ENCODE measurements at places on chromosomes 2 and 18.

DNA sequence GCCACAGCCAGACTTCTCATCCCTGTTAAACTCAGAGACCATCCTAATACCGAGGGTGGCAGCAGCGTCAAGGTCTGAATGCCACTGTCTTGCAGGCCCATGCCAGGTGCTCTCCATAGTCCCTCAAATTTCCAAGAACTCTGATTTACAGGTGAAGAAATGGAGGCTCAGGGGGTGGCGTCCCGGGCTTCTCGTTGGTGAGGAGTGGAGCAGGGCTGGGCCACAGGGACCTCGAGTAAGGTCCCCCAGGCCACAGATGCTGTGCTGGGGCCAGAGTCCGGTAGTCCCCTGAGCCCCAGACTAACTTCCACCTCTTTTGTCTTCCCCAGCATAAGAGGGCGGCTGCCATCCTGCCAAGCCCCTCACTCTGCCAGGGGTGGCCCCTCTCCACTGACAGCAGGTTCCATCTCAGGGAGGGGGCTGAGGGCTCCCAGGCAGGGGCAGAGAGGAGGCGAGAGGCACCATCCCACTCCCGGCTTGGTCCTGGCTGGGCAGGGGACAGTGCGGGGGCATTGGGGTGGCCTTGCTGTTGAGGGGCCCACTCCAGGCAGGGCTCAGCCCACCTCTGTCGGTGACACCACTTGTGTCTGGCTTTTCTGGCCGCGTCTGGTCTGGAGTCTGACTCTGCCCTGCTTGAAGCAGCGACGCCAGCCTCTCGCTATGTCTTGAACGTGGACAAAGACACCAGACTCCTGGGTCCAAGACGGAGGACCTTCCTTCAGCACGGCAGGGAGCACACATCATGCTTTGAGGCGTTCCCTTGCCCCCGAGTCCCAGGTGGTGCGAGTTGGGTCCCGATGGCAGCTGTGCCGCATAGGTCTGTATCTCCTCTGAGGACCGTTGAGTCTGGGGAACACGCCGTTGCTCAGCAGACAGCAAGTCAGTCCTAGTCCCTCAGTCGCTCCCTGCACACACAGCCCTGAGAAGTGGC lies 15.9 kb upstream of the KLHL30 start:
- DNase-seq, result no peak

DNA sequence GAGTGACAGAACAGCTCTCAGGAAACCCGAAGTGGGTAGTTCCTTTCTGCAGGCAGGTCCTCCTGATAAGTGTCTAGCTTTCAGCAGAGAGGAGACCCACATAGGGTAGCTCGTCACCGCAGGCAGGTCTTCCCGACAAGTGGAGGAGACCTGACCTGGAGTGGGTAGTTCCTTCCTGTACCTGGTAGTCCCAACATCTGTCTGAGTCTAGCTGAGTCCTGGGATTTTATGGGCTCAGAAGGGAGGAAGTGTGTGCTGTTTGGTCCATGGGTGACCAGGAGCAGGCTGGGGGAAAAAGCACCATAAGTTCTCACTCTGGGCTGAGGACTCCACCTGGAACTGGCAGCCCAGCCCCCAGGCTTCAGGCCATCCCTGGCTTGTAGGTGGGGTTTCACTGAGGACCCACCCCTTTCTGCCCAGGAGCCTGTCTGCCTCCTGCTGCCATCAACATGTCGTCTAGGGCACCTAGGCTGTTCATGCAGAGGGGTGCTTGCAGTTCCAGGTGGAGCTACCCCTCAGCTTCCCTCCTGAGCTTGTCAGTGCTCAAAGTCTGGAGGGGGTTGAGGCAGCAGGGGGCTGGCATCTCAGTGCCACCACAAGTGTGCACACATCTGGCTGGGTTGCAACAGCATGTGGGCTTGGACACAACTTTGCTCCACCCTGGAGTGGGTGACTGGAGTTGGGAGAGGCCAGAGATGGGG lies 9.4 kb downstream of the DYSF start:
- DNase-seq, result no peak

DNA sequence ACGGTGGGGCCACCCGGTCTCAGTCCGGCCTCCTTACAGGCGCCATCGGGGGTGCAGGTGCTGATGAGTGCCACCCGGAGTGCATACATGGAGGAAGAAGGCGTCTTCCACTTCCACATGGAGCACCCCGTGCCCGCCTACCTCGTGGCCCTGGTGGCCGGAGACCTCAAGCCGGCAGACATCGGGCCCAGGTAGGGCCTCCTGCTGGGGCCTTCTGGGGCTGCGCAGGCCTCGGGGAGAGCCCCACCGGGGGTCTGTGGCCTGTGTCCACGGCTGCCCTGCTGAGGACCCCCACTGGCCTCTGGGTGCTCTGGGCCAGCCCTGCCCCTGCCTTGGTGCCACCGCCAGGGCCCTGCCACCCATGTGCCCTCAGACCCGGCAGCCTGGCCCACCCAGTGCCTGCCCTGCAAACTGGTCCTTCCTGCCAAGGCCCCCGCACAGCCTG lies 4.8 kb downstream of the RNPEPL1 start:
- no peak for DNase-seq

DNA sequence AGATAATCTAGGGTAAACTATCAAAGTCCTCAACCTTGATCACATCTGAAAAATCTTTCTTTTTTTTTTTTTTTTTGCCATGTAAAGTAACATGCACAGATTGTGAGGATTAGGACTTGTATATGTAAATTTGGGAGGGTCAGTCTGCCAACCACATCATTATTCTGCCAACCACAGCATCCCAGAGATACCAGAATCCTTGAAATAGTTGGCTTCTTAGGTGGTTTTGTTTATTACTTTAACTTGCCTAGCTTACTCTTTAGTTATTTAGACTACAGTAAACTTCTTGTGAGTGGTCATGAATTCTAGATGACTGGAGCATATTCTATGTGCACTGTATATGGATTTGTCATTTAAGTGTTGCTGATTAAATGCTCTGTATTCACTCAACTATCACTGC lies 242.1 kb upstream of the RBMS1 start:
- DNase-seq, result no peak

Data from NCI-H1092 (cell line).